ENCODE measurements at places on chromosomes 7 and 10.

GRCh38 chr10:110007161-110007700 lies 553 bp upstream of the ADD3 start:
- DNase-seq: no peak

DNA sequence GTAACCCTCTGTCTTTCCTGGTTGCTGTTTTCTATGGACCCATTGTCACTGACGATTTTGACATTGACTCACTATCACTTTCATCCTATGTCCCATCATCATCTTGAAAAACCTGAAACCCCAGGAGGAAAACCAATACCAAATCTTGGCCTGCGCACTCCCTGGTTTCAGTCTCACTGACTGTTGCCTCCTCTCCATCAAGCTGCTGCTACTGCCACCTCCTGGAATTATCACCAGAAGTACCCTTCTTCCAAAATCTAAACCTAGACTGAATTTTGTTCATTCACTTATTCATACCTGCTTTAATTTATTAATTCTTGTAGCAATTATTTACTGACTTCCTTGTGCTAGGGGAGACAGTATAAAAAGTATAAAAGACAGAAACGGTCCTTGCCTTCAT lies 44.5 kb upstream of the ACBD5 start:
- DNase-seq: no peak

DNA sequence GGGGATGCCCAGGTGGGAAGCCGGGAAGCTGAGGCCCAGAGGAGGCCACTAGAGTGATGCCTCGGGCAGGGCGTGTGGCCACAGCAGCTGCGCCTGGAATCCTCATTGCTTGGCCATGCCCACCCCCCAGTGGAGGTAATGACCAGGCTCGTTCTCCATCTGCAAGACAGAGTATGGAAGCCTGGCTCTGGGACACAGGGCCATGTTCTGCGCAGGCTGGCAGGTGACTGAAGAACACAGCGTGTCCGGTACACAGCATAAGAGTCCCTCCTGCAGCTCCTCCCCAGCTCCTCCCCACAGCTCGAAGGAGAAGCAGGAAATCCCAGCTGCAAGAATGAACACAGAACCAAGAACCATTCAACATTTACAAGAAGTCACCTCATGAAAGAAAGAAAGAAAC lies 64.8 kb downstream of the SMURF1 start:
- no peak for DNase-seq

- no peak for DNase-seq
Measured at GRCh38 chr7:293681-294439, 3.9 kb downstream of the FOXL3 start.

DNA sequence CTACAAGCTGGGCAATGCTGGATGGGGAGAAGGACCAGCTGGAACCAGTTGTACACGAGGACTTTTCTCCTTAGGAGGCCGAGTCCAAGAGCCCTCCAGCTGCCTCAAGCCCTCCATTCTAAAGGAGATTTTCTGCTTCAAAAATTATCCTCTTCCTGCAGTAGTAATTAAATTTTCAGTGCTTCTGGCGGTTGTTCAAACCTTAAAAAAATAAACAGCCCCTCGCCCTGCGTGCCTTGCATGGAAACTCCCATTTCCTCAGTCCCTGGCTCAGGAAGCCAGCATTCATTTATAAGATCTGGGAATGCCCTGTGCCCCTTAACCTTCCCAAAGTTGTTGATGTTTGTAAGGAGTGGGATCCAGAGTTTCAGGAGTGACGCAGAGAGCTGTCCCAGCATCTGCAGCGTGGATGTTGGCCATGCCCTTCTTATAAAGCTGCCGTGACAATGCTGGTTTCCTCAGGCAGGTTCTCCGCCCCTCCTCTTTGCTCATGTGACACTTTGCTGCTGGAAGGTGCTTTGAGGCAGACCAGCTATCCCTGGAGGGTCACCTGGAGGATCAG lies 24.0 kb upstream of the ACTR3B start:
- no peak for DNase-seq

Data from kidney epithelial cell (primary cell).